GM19239 (cell line): ENCODE measurements at places on chromosomes 2 and 18.

DNA sequence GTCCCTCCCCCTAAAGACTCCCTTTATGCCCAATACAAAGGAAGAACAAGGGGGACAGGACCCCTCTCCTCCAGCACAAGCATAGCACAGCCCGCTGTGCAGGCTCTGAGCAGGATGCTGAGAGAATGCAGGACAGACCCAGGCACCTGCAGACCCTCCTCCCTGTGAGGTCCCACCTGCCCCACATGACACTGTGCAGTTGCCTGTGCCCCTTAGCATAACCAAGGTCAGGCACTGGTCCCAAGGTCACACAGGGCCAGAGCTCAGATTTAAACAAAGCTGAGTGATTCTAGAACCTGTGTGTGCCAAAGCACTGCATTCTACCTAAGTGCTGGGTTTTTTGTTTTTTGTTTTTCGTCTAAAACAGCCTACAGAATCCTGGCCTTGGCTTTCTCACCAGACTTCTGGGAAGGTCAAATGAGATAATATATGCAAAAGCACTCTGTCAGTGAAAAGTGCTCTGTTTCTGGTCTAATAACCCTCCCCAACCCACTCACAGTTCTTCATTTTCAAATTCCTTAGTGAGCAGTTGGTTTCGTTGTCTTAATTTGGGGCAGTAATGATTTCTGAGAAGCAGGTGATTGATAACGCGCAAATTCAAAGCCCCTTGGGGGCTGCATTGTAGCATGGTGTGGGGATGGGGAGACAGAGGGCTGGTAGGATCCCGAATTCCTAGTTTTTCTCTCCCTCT lies 125.7 kb downstream of the KCTD1 start:
- no peak for DNase-seq

GRCh38 chr2:232831496-232831895 lies 38.6 kb upstream of the SNORC start:
- no peak for DNase-seq

DNA sequence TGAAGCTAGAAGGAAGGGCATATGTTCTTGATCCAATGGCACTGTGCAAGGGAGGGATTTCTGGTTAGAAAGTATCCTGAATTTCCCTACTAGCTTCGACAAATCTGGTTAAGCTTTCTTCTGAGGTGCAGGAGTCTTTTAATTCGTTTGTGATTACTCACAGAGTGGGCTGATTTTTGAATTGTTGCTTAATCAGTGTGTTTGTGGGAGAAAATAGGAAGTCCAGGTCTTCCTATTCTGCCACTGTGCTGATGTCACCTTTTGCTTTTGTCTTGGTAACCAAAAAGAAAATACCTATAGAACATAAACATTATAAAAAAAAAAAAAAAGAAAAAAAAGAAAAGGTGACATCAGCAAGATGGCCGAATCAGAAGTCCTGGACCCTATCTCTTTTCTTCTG lies 1008.6 kb downstream of the TSN start:
- no peak for DNase-seq

DNA sequence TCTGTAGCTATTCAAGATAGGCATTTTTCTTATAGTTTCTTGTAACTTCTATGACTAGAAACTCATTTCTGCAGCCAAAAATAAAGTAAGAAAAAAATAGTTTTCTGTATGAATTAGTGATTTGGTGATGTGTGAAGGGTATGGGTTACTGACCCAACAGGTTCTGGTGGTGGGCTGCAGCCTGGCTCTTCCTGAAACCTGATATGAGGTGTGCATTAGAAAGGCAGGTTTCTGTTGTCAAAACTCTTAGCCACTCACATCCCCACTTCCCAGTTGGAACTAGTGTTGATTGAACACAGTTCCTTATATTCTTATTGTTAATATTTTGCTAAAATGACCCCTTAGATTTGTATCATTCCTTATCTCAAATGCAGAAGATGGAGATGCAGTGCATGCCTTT lies 330.8 kb downstream of the THSD7B start:
- DNase-seq = no peak

DNA sequence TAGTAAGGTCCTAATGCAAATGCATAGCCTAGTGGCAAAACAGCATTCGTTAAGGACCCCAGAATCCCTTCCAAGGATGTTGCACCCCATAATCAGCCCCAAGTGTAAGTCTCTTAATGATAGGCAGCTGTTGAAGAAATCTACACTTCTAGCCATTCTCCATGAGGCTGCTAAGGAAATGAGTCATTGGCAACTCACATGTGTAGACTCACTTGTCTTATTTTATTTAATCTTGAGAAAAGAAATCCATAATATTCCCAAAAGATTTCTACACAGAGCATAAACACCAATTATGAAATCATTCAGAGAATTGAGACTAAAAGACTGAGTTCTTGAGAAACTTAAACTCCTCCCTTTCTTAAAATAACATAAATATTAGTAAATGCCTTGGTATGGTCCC lies 52.4 kb downstream of the AKAIN1 start:
- DNase-seq = no peak

DNA sequence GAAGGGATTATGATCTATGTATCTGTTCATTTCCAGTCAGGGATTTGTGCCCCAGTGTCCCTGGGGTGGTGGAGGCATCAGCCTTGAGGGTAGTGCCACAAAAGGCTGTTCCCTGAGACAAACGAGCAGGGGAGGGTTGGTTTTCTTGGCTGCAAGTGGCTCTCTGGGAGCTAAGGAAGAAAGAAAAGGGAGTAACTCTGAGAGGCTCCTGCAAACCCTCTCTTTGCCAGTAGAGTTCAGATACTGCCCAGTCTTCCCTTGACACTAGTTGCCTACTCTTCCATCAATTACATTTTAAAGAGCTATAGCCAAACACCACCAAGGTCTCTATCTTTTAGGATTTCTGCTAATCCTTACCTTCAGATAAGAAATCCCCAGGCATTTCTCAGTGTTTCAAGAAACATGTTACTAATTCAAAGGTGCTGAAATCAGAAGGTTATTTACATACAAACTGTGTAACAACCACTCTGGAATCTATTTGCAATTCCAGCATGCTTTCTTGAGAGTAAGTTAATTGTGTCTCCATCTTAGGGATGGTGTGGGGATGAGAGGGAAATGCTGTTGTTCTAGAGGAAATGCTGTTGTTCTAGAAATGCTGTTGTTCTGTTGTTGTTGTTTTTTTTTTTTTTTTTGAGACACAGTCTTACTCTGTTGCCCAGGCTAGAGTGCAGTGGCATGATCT lies 18.7 kb upstream of the KCTD1 start:
- DNase-seq = no peak

DNA sequence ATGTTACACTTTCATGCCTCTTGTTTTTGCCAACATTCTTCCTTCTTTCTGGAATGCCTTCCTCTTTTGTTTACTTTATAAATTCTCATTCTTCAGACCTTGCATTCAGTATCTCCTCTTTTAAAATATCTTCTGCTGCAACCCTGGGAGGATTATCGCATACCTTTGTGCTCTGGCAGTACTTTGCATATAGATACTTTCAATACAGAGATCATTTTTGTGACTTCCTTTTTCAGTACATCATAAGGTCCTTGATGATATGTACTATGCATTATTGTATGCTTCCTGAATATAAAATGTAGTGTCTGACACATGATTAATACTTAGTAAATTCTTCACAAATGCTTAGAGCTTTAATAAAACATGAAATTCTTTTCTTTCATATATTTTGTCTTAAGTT lies 538.7 kb downstream of the TRIB2 start:
- DNase-seq = no peak

DNA sequence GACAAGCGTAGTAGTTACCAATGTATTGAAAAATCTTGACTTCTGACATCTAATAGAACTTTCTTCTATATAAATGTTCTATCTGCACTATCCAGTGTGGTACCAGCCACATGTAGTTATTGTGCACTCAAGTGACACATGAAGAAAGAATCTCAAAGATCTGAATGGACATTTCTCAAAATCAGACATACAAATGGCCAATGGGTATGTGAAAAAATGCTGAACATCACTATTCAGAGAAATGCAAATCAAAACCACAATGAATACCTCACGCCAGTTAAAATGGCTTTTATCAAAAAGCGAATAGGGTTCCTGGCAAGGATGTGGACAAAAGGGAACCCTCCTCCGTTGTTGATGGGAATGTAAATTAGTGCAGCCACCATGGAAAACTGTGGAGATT lies 37.5 kb upstream of the SMCHD1 start:
- no peak for DNase-seq

GRCh38 chr2:383178-383577 lies 95.3 kb upstream of the ALKAL2 start:
- DNase-seq = no peak

GRCh38 chr2:158753641-158754611 lies 41.2 kb upstream of the DAPL1 start:
- peak; percentile 54 for DNase-seq

DNA sequence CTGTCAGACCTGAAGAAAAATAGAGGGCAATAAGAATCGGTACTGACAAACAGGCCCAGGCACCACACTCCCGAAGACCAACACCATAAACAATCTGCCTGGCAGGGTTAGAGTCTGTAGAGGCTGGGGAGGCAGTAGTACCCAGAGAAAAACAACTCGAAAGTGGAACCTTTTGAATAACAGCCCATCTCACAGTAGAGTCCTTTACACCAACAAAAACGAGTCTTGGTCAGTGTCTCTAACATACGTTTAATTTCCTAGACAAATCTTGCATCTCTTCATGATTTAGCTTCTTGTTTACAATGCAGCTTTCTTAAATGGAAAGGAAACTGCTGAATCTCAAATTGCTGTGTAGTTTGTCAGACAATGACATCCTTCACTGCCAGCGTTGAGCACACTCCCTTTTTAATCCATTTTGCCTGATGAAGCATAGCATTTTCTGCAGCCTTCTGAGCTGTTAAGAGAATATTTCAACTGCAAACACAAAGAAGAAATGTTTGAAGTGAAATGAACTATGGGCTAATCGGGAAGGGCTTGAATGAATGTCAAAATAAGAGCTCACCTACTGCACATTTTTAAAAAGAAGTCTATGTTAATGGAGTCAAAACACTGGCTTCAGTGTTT lies 73.1 kb upstream of the DSG1 start:
- DNase-seq = no peak

DNA sequence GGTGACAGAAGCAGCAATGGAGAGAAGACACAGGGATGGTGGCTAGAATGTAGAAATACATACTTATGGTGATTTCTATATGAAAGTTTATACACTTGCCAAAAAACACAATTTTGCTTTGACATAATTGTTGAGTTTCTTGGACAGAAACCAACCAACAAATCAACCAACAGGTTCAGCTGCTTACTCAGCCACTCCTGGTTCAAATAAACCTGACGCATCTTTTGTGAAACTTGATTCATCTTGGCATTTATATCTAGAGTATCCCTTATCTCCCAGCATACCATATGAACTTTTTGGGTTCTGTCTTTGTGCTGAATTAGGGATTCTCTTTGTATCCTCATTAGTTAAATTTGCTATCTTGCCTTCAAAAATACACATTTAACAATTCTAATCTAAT lies 54.1 kb upstream of the ERBB4 start:
- DNase-seq = no peak

DNA sequence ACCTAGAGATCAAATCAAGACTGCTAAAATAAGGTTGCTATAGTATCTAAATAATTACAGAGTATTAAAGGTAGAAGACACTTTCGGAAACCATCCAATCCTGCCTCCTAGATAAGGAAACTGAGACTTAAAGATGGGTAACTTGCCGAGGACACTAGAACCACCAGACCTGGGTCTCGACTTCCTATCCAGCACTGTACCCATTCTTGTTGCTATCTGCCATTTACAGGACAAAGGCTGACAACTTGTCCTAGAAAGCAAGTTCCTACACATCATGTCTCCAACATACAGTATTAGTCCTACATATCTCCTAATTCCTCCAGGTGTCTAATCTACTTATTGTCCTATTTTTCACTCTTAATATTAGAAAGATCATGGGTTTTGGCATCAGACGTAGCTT lies 37.7 kb downstream of the TRAK2 start:
- DNase-seq = no peak

GRCh38 chr2:100632759-100633158 lies 70.0 kb downstream of the PDCL3 start:
- no peak for DNase-seq
